ENCODE measurements at places on chromosomes 3 and 15.
A peak's percentile ranks its signal among the peaks of the same experiment; 100 is the strongest.

DNA sequence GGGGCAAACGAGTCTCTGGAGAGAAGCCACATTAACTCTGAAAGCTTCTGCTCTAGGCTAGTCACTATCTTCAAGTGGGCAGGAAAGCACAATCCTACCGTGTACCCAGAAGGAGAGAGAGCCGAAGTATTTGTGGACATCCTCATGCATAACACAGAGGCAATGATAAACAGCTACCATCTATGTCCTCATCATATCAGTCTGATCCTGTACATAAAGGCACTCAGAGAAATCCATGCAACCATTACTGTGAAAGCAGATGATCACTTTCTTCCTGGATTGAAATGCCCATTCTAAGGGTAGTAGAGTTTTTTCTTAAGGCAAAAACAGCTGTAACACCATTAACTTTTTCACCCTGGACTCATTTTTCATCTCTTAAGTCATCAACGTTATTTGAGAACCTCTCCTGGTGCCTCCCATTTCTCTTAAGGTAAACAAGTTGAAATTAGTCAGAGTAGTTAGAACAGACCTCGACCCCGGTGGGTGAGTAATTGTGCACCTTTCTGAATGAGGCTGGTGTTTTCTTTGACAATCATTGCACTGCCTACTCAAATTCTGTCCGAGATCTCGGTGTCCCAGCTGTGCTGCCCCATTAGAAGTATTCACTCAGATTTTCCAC lies 327.4 kb downstream of the SHQ1 start:
- peak; percentile 70 for DNase-seq

DNA sequence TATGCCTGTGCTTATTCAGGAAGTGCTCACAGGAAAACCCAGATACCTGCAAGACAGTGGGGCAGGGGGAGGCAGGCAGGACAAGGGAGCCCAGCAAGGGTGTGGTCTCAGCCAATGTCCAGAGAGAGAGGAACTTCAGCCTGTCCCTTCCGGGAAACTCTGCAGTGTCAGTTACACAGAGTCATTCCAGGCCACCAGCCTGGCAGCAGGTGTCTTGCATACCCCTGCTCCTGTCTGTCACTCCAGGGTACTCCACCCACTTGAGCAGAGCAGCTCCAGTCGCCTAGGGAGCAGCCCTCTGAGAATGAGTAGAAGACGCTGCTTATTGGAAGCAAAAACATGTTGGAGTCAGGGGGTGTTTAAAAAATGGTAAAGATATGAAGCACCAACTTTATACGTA lies 431.2 kb upstream of the RGMA start:
- DNase-seq = no peak

DNA sequence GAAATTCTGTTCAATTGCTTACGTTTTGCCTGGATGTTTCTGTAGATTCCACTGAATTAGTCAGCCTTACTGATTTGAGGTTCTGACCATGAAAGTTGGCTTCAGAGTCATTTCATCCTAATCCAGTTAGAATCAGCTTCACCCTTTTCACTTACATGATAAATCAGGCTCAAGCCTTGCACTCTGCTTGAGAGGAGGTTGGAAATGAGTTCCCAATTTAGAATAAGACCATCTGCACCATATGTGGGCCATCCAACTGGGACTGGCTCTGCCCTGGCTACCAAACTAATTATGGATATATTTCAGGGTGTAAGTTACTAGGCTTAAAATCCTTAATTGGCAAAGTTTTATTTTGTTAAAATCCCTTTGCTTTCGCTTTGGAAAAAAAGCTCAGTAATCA lies 255.7 kb downstream of the CHL1 start:
- DNase-seq = no peak

DNA sequence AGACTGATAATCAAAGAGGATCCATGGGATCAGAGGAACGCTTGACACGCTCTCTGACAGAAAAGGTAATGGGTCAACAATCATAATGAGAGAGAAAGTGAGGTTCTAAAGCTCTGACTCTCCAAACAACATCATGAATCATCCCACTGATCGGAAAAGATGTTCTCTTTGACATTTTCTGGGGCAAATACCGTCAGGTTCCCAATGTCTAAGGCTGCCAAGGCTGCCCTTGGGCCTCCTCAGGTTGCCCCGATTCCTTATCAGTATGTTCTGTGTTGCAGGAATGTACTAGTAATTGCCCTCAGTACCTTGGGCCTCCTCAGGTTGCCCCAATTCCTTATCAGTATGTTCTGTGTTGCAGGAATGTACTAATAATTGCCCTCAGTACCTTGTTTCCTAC lies 60.9 kb downstream of the NPTN start:
- DNase-seq = no peak

DNA sequence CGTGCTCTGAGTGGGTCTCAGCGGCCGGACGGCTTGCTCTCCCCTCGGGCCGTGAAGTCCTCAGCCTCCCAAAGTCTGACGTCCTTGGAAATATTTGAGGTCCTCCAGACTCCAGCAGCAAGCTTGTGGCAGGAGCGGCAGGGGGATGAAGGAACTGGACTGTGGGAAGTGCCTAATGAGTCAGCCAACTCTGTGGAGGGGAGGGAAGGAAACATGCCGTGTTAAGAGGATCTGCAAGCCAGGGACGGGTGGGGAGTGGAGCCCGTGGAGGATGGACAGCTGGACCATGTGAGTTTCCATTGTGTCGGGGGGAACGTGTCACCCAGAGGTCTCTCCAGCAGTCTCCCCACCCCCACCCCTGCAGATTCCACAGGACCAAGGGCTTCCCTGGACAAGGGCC lies 39.4 kb upstream of the IDH2 start:
- DNase-seq = no peak

GRCh38 chr15:69032703-69033373 lies 18.3 kb downstream of the NOX5 start:
- DNase-seq = no peak

DNA sequence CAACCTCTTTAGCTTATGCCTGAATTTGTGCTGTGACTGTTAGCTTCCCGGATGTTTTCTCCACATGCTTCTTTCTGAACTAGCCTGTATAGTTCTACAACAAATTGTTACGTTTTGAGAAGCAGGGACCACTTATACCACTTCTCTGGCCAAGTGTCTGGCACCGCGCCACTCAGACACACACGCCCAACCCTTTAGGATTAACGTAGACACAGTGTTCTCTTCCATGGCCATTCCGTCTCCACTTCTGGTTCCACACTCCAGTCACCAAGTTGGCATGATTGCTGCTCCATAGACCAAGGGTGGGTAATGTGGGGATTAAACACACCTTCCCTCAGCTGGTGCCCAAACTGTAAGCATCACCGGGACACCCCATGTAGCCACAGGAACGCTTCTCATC lies 755 bp upstream of the TMEM108 start:
- DNase-seq = no peak

- DNase-seq = no peak
These were observed 68.4 kb downstream of the MAGEF1 start for GRCh38 chr3:184643442-184643841.

DNA sequence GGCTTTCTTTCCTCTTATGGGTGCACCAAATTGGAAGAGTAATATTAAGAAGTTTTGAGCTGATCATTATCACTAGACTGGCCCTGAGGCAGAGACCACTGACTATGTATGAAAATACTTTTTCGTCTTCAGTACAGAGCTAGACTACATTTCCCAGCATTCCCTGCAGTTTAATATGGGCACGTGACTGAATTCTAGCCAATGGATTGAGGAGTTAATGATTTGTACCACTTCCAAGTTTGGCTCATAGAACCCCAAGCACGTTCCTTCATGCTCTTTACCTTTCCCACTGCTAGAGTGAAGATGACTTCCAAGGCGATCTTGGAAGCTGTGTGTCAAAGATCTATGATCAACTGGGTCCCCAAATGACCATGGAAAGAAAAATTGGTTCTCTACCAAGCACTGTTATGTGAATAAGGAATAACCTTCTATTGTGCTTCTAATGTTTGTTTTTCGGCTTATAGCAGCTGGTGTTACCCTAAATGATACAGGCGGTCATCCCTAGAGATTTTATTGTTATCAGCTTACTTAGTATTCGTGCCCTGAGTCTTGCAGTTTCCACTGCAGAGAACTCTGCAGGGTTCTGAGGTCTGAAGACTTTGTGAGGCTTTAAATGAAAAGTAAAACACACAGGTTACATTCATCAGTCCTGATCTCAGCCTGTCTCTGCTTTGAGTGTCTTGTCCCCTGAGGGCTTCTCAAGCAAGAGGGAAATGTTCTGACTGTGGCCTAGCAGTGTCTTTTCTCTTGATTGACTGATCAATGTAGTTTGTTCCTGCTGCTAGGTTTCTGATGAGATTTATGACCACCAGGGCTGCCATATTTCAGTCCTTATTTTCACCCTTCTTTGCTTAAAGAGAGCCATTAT lies 486.8 kb downstream of the PDCD6IP start:
- DNase-seq = no peak

DNA sequence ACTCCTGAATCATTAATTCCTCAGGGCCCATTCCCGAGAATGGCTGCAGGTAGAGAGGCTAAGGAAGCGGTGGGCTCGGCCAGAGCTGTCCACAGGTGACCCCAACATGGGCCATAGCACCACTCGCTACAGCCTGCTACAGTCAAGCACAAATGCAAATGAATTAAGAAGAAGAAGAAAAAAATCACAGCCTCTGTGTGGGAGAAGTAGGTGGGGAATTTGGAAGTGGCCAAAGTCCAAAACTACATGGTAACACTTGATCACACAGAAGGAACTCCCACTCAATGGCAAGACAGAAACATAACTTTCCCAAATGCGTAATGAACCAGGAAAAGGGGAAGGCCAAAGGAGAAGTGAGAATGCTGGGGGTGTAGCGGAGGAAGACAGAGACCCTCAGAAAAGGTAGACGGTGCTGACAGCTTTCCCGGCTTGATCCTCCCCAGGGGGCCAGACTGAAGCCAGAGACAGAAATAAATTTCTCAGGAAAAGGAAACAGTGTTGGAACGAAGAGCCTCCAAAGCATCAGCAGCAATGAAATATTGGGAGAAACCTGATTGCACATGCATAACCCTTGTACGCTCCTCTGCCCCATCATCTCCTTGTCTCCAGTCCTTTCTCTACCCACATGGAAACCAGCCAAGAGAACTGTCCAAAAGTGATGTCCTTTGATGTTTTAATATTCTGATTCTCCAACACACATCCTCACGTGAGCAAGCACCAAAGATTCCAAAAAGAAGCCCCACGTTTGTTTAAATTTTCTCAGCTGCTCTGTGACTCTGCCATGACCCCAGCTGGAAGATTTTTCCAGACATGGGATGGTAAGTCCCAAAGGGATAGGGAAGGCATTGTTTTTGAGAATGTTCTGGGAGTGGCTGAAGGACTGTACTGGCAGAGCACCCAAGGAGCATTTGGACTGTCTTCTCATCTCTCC lies 107.6 kb downstream of the OXNAD1 start:
- no peak for DNase-seq

- DNase-seq = no peak
These were observed 60.1 kb upstream of the ACTC1 start for GRCh38 chr15:34855413-34855812.

DNA sequence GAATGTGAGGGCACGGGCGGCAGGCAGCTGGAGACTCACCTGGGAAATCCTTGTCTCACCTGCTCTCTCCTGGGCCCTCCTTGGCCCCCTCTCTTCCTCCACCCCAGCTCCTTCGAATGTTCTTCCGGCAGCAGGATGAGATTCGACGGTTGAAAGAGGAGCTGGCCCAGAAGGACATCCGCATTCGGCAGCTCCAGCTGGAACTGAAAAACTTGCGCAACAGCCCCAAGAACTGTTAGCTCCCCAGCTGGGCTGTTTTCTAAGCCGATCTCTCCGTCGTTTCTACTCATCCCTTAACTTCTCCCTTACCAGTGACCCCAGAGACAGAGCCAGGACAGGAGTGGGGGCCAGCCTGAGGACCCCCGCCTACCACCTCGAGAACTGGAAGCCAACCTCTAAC lies 95.0 kb downstream of the ANP32A start:
- no peak for DNase-seq

DNA sequence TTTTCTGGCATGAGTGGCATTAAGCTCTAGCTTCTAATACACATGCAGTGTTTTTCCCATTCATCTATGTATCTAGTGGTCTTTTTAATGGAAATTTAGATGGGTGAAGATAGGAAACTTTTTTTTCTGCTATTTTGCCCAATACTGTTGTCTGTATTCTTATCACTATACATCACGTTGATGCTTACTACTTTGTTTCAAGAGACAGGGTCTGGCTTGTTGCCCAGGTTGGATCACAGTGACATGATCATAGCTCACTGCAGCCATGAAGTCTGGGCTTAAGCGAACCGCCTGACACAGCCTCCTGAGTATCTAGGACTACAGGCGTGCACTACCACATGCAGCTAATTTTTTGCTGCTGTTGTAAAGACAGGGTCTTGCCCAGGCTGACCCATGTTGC lies 84.6 kb downstream of the PEAK1 start:
- DNase-seq = no peak

GRCh38 chr3:45191924-45192417 lies 34.1 kb downstream of the TMEM158 start:
- DNase-seq = no peak

DNA sequence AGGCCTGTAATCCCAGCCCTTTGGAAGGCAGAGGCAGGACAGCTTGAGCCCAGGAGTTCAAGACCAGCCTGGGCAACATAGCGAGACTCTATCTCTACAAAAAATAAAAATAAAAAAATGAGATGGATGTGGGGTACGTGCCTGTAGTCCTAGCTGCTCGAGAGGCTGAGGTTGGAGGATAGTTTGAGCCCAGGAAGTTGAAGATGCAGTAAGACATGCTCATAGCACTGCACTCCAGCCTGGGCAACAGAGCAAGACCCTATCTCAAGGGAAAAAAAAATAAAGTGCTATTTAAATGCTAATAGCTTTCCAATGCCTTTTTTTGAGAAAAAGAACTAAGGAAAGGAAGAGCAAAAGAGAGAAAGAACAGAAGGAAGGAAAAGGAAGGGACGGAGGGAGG lies 94.5 kb downstream of the MAGI1 start:
- no peak for DNase-seq

- DNase-seq = no peak
These were observed 69.9 kb downstream of the LDHAL6B start for GRCh38 chr15:59276225-59277178.

GRCh38 chr3:57939775-57940174 lies 68.4 kb upstream of the FLNB start:
- DNase-seq = no peak

GRCh38 chr3:97712919-97713318 lies 51.6 kb upstream of the ARL6 start:
- no peak for DNase-seq

GRCh38 chr3:60932643-60933042 lies 318.6 kb downstream of the FHIT start:
- DNase-seq = no peak

GRCh38 chr15:68310804-68311463 lies 33.4 kb downstream of the FEM1B start:
- DNase-seq = no peak

DNA sequence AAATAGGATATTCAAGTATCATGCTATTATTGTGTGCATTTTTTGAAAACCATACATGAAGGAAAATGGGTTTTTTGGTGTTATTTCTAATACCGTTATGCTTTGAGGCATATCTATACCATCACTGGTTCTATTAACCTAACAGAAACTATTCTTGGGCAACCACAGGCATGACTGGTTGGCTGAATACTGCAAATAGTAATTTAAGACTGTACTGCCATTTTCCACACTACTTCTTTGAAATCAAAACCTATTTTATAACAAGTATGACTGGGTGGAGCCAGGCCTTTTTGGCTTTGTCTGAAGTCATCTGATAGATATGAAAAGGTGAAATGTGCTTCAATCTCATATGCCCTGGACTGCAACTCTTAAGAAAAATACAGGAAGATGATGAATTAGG lies 115.1 kb downstream of the ULK4 start:
- DNase-seq = no peak

GRCh38 chr3:123327480-123327879 lies 121.4 kb downstream of the ADCY5 start:
- no peak for DNase-seq
